ENCODE measurements at places on chromosomes 2 and 18. TPM values are rescaled to one million over a fixed set of nuclear protein-coding genes. Genes with fewer than 3 reads are reported as not detected.

ABCG8 gene
- total RNA-seq: not detected

CCDC141 gene
- 2.1 TPM for total RNA-seq

CFAP210 gene
- 0.57 TPM for total RNA-seq

DYNAP gene
- total RNA-seq: not detected

LYPD6 gene
- total RNA-seq: not detected

FIGN gene
- total RNA-seq: not detected

CPS1 gene
- 2.3 TPM for total RNA-seq

- no peak overlapping the region for H3K4me3 ChIP-seq
- no peaks in the 10 kb centered on the region for H3K36me3 ChIP-seq
- no peak overlapping the region for H3K27ac ChIP-seq
- peaks cover 35% of the 10 kb centered on the region for H3K4me1 ChIP-seq
- DNase-seq: no peak
- no peaks in the 10 kb centered on the region for H3K27me3 ChIP-seq
These were observed 207.0 kb upstream of the CXCR4 start for GRCh38 chr2:136324966-136325365.

DNA sequence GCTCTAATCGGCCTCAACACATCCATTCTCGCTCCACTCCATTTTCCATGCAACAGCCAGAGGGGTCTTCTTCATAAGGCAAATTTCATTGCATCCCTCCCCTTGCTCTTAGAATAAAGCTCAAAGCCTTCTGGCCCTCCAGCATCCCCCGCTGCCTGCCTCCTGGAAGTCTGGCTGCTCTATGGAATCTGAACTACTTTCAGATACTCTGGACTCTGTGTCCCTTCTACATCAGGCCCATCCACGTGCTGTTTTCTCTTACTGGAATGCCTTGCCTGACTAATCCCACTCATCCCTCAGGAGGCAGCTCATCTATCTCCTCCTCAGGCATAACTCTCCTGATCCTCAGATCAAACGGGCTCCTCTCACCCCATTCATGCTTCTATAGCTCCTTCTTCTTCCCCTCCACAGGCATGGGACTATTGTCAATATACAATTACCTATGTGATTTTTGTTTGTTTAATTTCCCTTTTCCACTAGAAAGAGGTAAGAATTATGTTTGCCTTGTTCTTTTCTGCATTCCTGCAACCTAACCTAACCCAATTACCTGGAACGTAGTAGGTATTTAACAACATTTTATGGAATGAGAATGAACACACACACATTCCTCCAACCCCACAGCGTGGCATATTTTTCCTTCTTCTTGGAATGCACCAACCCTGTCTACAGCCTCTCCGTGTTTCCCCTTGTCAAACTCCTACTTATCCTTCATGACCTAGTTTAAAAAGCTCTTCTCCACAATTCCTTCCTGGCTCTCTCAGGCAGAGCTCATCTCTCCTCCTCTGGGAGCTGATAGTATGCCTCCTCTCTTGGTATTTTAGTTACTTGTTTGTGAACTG, 49.5 kb downstream of the LBH start:
- no peaks in the 10 kb centered on the region for H3K4me1 ChIP-seq
- H3K36me3 ChIP-seq: no peaks in the 10 kb centered on the region
- no peak for DNase-seq
- no peak overlapping the region for H3K27ac ChIP-seq
- H3K27me3 ChIP-seq: no peaks in the 10 kb centered on the region

- no peaks in the 10 kb centered on the region for H3K36me3 ChIP-seq
- no peak overlapping the region for H3K4me3 ChIP-seq
- no peaks in the 10 kb centered on the region for H3K4me1 ChIP-seq
- no peak for DNase-seq
These were observed 441.5 kb downstream of the MTX2 start for GRCh38 chr2:176710657-176711186.

GRCh38 chr2:211730215-211730614, 808.4 kb downstream of the ERBB4 start:
- H3K4me3 ChIP-seq: no peak overlapping the region
- no peak for DNase-seq
- no peaks in the 10 kb centered on the region for H3K36me3 ChIP-seq
- H3K27ac ChIP-seq: no peak overlapping the region
- no peaks in the 10 kb centered on the region for H3K27me3 ChIP-seq
- no peaks in the 10 kb centered on the region for H3K4me1 ChIP-seq

DNA sequence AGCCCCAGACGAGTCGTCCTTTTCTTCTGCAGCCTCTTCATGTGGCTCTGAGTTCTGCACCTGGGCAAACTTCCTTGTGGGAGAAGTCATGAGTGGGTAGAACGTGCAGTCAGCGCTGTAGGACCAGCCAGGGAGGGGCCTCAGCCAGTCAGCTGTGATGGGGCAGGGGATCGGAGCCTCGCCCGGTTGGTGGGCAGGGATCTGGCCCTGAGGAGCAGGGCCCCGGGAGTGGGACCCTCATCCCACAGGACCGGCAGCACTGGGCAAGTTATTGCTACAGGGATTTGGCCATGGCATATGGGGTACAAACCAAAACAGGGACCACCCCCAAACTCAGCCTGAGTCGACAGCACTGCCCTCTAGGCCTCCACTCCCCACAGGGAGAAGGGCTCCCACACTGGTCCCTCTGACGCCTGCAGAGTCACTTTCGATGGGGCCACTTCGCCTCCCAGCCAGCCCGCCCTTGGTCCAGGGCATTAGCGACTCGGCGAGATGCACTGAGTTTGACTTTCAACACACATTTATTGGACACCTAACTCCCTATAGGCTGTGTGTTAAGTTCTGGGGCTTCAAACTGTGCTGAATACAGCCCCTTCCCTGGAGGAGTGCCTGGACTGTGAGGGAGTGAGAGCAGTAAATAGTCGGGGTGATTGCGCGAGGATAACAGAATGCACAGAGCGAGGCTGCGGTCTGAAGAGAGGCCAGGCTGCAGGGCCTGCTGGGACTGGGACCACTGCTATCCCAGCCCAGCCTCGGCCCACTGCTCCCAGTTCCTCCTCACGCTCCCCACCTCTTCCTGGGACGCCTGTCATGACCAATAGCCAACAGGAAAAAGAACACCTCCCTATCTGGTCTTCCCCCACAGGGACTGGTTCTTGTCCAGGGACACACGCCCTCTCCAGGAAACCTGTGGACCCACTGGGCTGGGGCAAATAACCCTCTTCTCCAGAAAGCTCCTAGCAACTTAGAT, 55.9 kb downstream of the SDC1 start:
- no peaks in the 10 kb centered on the region for H3K36me3 ChIP-seq
- H3K27ac ChIP-seq: no peak overlapping the region
- no peak overlapping the region for H3K4me3 ChIP-seq
- DNase-seq: no peak
- H3K4me1 ChIP-seq: no peaks in the 10 kb centered on the region
- H3K27me3 ChIP-seq: no peaks in the 10 kb centered on the region

DNA sequence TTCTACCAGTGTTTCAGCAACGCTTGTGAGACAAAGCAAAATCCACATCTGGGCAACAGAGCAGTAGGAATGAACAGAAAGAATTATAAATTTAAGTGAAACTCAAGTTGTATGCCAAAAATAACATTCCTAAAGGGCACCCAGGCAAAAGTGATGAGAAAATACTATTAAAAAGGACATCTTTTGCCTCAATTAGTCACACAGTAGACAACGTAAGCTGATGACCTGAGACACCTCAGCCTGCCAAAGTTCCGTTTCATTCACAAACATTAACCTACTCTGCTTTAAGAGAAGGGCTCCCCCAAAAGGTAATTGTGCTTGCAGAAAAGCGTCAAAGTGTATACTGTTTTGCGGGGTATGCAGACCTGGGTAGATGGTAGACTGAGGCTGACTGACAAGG, 7.2 kb downstream of the HDLBP start:
- DNase-seq: no peak
- peaks cover 36% of the 10 kb centered on the region for H3K4me1 ChIP-seq
- H3K36me3 ChIP-seq: no peaks in the 10 kb centered on the region
- H3K27me3 ChIP-seq: no peaks in the 10 kb centered on the region
- H3K4me3 ChIP-seq: no peak overlapping the region

GRCh38 chr18:3067165-3067661, 54.3 kb upstream of the LPIN2 start:
- peaks cover 33% of the 10 kb centered on the region for H3K4me1 ChIP-seq
- H3K27me3 ChIP-seq: no peaks in the 10 kb centered on the region

- no peaks in the 10 kb centered on the region for H3K27me3 ChIP-seq
- DNase-seq: no peak
- no peaks in the 10 kb centered on the region for H3K36me3 ChIP-seq
- H3K27ac ChIP-seq: no peak overlapping the region
These were observed 27.3 kb downstream of the SPTBN1 start for GRCh38 chr2:54483426-54483825.

- no peaks in the 10 kb centered on the region for H3K4me1 ChIP-seq
- peaks cover 4% of the 10 kb centered on the region for H3K36me3 ChIP-seq
- H3K4me3 ChIP-seq: no peak overlapping the region
- no peaks in the 10 kb centered on the region for H3K27me3 ChIP-seq
These were observed 85.0 kb downstream of the ZAP70 start for GRCh38 chr2:97798416-97798815.

GRCh38 chr2:190843890-190844699, 36.5 kb upstream of the GLS start:
- DNase-seq: no peak
- H3K36me3 ChIP-seq: no peaks in the 10 kb centered on the region
- no peak overlapping the region for H3K27ac ChIP-seq
- no peaks in the 10 kb centered on the region for H3K27me3 ChIP-seq
- H3K4me3 ChIP-seq: no peak overlapping the region
- no peaks in the 10 kb centered on the region for H3K4me1 ChIP-seq

GRCh38 chr2:171390941-171391516, 42.8 kb downstream of the METTL8 start:
- H3K36me3 ChIP-seq: no peaks in the 10 kb centered on the region
- no peaks in the 10 kb centered on the region for H3K4me1 ChIP-seq
- H3K4me3 ChIP-seq: no peak overlapping the region

GRCh38 chr2:180443888-180444287, 436.8 kb upstream of the CWC22 start:
- H3K27me3 ChIP-seq: no peaks in the 10 kb centered on the region
- no peaks in the 10 kb centered on the region for H3K4me1 ChIP-seq
- no peaks in the 10 kb centered on the region for H3K36me3 ChIP-seq
- H3K4me3 ChIP-seq: no peak overlapping the region
- no peak for DNase-seq

GRCh38 chr2:240858871-240859270, 9.8 kb upstream of the AGXT start:
- no peaks in the 10 kb centered on the region for H3K4me1 ChIP-seq
- H3K4me3 ChIP-seq: no peak overlapping the region
- H3K27ac ChIP-seq: no peak overlapping the region
- no peaks in the 10 kb centered on the region for H3K27me3 ChIP-seq
- no peaks in the 10 kb centered on the region for H3K36me3 ChIP-seq

- H3K4me1 ChIP-seq: no peaks in the 10 kb centered on the region
- no peaks in the 10 kb centered on the region for H3K27me3 ChIP-seq
These were observed 146.2 kb upstream of the AGAP1 start for GRCh38 chr2:235347691-235348090.

- no peak overlapping the region for H3K27ac ChIP-seq
- H3K4me3 ChIP-seq: no peak overlapping the region
- no peaks in the 10 kb centered on the region for H3K4me1 ChIP-seq
- H3K36me3 ChIP-seq: no peaks in the 10 kb centered on the region
- no peak for DNase-seq
- H3K27me3 ChIP-seq: no peaks in the 10 kb centered on the region
These were observed 265.7 kb upstream of the NT5C1B start for GRCh38 chr2:18855027-18855426.

DNA sequence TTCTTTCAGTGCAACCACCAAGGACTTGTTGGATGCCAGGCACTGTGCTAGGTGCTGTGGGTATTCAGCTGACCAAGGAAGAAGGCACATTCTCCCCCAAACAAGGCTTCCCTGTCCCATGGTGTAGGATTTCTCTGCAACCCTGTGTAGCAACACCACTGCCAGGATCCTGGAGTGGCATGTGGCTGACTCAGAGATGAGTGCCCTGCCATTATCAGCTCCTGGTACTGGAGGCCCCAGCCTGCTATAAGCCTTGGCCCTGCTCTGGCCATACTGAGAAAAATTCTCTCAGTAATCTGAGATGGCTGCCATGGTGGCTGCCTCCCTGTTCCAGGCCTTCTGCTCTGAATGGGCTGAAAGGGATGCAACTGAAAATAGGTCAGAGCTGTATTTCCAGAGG, 4.3 kb downstream of the SMYD5 start:
- H3K4me3 ChIP-seq: no peak overlapping the region
- H3K27ac ChIP-seq: no peak overlapping the region
- peaks cover 21% of the 10 kb centered on the region for H3K36me3 ChIP-seq

DNA sequence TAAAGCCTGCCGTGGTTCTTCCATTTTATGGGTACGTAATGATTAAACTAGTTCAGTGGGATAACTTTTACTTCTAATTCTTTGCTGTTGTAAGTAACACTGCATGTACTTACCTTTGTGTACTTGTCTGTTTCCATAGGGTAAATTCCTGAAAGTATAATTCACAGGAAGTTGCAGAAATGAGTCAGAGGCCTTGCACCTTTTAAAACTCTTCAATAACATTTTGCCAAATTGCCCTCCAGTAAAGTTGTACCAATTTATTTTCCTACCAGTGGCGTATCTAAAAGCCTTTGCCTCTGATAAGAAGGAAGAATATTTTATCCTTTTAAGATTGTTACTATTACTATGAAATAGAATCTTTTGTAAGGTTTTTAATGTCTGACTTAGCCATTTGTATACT, 65.1 kb downstream of the CAB39 start:
- no peak for DNase-seq
- H3K27ac ChIP-seq: no peak overlapping the region
- H3K27me3 ChIP-seq: no peaks in the 10 kb centered on the region

DNA sequence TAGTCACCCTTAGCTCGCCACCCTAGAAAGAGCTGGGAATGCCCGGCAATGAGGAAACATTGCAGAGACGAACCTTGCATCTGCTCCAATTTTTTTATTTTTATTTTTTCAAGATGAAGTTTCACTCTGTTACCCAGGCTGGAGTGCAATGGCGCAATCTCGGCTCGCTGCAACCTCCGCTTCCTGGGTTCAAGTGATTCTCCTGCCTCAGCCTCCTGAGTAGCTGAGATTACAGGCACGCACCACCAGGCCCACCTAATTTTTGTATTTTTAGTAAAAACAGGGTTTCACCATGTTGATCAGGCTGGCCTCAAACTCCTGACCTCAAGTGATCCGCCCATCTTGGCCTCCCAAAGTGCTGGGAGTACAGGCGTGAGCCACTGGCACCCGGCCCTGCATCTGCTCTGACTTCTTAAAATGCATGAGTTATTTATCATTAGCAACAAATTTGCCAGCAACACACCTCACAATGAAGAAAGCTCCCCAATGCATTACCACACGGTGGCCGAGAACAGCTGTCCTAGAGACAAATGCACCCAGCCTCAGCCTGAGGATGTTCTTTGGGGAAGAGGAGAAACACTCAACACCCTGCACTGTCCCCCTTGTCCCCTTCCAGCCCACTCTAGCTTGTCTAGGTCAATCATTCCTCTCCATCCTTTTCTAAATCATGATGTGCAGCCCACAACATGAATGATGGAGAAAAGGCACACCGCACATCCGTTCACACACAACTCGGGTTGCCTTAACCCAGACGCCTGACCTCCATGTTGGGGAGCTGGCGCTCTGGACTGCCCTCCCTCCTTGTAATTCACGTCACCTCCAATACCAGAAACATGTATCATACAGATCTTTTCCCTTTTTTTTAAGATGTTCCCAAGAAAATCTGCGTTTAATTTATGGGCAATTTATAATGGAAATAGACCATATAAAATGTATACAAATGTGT, 46.9 kb downstream of the TTC32 start:
- H3K4me3 ChIP-seq: no peak overlapping the region
- H3K4me1 ChIP-seq: no peaks in the 10 kb centered on the region
- no peak for DNase-seq
- no peak overlapping the region for H3K27ac ChIP-seq
- H3K27me3 ChIP-seq: no peaks in the 10 kb centered on the region
